RWPE1 (cell line): ENCODE measurements at places on chromosomes 5 and 9.

DNA sequence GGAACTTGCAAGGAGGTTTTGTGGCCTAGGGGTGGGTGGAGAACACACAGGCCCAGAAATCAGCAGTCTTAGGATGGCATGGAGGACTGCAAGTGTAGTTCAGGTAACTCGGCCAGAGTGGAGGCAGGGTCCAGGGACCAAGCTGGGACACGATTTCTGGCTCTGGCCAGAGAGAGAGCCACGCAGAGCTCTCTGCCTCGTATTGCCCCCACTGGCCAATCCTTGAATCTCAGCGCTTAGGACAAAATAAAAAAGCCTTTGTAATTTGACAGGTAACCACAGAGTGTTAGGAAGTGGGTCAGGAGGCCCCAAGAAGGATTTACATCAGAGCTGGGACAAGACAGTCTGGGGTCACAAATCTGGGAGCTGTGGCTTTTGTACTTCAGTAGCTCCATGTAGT is 11.7 kb downstream of the MAP3K1 start:
- DNase-seq, result no peak

- DNase-seq, result no peak
These were observed 211.1 kb downstream of the DTWD2 start for GRCh38 chr5:118777189-118777736.

GRCh38 chr9:71916834-71917534 is 5.5 kb downstream of the C9orf85 start:
- no peak for DNase-seq

GRCh38 chr5:106314221-106314824 is 1356.4 kb downstream of the EFNA5 start:
- no peak for DNase-seq

GRCh38 chr5:54607006-54607405 is 89.4 kb downstream of the SNX18 start:
- DNase-seq, result no peak

DNA sequence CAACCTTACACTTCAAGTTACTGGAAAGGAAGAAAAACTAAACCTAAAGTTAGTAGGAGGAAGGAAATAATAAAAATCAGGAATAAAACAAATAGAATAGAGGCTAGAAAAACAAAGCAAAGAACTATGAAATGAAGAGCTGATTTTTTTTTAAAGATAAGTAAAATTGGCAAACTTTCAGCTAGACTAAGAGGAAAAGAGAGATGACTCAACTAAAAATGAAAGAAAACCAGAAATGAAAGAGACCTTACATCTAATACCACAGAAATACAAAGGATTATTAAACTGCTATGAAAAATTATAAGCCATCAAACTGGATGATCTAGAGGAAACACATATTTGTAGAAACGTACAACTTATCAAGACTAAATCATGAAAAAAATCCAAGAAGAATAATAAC is 60.0 kb downstream of the PRRC1 start:
- no peak for DNase-seq

DNA sequence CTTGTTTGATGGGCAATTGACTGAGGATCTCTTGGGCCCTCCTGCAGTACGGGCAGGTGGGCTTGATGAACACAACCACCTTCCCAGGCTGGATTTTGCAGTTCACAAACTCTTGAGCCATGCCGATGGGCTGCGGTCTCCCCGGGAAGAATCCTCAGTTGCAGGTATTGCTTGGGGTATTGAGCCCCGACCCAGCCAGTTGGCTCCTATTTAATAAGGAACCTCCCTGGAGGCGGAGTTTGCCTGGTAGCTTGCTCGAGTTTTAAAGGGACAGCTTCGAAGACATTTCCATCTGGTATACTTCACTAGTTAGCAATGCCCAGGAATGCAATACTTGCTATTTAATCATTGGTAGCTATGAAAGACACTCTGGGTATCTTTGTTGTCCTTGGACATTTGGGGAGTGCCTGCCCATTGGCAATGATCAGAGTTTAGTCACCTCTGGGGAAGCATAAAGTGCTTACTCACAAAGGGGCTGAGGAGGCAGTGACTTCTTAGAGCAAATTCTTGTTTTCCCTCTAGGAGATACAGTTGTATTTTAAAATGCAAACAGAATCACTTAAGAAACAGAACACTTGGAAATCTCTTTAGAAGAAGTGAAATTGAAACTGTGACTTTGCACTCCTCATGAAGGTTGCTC is at the start of gene GLRX:
GLRX (minus strand) TSS at position 185 of the 640 bp plus-strand sequence; CDS start at position 121, 64 bp downstream.
- DNase-seq, result peak; percentile 91

DNA sequence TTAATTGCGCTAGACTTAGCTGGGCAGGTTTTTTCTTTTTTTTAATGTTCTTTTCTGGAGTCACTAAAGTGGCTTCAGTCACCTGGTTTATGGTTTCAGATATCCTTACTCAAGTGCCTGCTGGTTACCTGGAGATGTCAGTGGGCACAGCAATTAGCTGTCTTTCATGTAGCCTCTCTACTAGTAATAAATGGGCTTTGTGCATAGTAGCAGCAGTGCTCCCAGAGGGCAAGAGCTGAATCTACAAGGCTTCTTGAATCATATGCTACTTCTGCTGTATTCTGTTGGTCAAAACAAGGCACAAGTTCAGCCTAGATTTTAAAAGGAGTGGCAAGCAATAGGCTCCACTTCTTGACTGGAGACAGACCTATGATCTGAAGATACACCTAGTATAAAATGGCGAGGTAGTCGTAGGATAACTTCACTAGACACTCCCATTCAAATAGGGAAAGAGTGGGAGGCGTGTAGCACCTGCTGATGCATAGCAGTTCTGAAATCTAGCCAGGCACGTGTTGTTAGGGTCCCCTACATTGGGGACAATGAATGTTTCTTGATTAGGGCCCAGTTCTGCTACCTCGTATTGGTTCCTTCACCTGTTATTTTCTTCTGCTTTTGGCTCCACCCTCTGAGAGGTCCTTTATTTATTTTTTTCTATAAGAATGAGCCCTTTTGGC is 7.0 kb downstream of the SCAMP1 start:
- no peak for DNase-seq

GRCh38 chr9:37528652-37529471 is 43.1 kb downstream of the POLR1E start:
- peak; percentile 42 for DNase-seq

GRCh38 chr5:161966564-161966963 is 101.0 kb upstream of the GABRG2 start:
- peak; percentile 5 for DNase-seq

- no peak for DNase-seq
These were observed 96.6 kb downstream of the MAN2A1 start for GRCh38 chr5:109786206-109786855.

GRCh38 chr9:84212246-84212645 is 128.3 kb downstream of the SLC28A3 start:
- no peak for DNase-seq

DNA sequence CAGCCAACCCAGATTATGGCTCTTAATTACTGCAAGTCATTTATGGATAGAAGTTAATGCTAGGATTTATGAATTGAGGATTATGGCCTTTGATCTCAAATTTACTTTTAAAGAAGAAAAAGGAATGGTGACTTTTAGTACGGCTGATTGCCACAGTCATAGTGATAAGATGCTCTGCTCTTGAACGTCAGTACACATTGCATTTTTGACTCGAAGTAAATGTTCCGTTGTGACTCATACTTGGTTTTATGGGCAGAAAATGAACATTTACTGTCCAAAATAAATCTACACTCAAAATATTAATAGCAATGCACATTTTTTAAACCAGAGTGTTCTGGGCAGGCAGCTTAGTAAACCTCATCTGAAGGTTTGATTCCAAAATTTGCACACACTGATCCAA is 830 bp downstream of the ADAMTSL1 start:
- no peak for DNase-seq

- DNase-seq, result no peak
These were observed 133.3 kb upstream of the PPP1R2B start for GRCh38 chr5:156716591-156717380.

DNA sequence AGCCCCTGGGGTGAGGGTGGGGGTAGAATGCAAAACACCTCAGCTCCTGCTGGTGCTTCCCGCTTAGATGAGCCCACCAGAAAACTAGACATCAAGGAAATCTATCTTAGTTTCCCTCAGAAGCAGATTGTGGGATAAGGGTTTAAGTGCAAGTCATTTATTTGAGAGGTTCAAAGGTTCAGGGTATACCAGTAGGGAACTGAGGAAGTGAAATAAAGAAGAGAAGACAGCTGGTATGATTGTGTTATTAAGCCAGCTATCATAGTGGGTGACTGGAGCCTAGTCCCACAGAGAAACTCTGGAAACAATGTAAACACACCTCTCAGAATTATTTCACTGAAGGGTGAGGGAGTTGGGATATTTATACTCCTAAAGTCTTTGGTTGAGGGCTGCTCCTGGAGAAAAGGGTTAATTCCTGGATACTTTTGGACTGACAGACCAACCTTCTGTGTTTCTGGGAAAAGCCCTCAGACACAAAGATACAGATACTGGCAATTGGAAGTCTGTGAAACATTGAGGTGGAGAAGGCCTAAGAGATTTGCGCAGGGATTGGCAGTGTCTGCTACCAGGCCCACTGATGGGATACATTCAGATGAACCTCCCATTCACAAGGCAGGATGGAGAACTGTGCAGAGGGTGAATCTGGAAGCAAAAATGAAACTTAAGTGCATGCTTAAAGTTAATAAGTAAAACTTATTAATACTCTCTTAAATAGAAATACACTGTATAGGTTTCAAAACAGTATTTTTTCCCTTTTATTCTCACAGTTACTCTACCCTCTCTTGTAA is 6.4 kb upstream of the DCTN4 start:
- no peak for DNase-seq

DNA sequence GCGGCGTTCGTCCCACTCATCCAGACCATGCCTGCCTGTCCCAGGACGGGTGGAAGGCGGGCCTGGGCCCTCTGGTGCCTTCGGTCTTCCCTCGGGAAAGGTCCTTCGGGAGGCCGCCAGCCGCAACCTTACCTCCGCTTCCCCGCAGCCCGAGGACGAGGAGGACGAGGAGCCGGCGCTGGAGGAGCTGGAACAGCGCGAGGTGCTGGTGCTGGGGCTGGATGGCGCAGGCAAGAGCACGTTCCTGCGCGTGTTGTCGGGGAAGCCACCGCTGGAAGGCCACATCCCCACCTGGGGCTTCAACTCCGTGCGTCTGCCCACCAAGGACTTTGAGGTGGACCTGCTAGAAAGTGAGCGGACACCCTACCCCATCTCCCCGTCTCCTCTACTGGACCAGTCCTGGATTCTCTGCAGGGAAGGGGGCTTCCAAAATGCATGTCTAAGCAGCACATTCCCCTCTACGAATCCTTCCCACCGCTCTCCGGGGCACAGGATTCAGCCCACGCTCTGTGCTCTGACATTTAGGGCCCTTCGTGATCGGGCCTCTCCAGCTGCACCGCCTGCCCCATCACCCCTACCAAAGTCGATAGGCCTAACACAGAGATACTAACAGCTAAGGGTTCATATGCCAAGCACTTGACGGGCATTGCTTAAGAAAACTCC is 1.1 kb downstream of the ARL10 start:
- no peak for DNase-seq

- DNase-seq, result no peak
These were observed 13.0 kb downstream of the SEPTIN8 start for GRCh38 chr5:132764051-132764450.

DNA sequence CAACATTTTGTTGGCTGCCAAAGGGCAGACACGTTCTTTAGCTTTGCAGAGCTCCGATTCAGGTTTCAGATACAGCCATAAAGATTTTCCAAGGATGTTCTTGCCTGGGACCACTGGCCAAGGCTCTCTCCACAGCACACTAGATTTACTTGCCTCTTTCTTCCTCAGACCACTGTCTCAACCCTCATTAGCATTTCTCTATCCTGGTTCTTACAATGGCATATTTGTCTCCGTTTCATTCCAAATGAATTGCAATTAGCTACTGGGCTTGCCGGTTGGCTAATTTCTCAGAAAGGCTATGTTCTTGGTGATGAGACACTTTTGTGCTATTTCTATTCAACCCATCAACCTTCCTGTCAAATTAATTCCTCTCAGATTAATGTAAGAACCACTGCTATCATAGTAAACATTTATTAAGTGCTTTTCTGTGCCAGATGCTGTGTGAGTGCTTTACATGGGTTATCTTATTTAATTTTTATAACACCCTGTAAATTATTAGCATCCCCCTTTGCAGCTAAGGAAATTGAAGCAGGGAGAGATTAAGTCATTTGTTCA is 118.4 kb upstream of the NR3C1 start:
- no peak for DNase-seq

GRCh38 chr9:5586391-5586802 is 42.5 kb upstream of the RIC1 start:
- no peak for DNase-seq

- DNase-seq, result no peak
These were observed 31.7 kb upstream of the GNA14 start for GRCh38 chr9:77679661-77680368.

DNA sequence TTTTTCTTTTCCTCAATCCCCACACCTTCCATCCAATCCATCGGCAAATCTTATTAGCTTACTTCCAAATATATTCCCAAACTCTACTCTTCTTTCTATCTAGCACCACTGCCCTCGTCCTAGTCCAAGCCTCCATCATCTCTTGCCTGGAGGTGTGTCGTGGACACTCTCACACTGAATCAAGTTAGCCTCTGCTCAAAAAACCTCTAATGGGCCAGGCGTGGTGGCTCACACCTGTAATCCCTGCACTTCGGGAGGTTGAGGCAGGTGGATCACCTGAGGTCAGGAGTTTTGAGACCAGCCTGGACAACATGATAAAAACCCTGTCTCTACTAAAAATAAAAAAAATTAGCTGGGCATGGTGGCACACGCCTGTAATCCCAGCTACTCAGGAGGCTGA is 46.2 kb downstream of the PFDN1 start:
- DNase-seq, result no peak

DNA sequence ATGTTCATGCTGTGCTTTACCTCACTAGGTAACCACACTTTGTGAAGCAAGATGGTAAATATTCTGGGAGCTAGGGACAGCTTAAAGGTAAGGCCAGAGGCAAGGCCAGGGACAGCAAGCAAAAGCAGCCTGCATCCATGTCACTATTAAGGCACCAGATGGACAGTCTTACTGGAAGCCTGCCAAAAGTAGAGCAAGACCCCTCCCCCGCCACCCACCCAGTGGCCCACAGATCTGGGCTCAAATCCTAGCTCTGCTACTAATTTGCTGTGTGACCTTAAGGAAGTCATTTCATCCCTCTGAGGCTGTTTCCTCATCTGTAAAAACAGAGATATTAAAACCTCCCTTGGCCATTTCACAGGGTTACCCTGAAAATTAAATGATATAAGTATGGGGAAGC is 13.2 kb upstream of the ERMP1 start:
- no peak for DNase-seq

- DNase-seq, result no peak
These were observed 359 bp downstream of the PRELID1 start for GRCh38 chr5:177303925-177304391.

DNA sequence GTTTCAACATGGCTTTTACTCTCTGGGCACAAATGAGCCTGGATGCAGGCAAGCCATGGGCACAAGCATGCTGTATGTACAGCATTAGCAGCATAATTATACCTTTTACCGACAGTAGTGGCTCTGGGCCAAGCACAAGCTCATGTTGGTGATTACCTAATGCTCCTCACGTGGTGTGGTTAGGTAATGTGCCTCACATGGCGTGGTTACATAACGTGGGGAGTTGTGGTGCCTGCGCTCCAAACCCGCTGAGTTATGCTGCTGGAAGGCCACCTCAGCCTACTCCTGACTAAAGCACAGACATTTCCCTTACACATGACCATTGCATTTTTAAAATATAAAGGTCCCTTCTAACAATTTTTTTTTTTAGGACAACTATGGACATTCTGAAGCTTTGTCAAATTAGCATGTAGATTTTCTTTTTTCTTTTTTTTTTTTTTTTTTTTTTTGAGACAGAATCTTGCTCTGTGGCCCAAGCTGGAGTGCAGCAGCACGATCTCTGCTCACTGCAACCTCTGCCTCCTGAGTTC is 794.0 kb downstream of the EFNA5 start:
- no peak for DNase-seq
